ENCODE measurements at places on chromosomes 3 and 15.

- DNase-seq, result no peak
Measured at GRCh38 chr3:39718674-39719595, 90.5 kb upstream of the MYRIP start.

- DNase-seq, result no peak
Measured at GRCh38 chr3:28756056-28756455, 407.4 kb upstream of the AZI2 start.

DNA sequence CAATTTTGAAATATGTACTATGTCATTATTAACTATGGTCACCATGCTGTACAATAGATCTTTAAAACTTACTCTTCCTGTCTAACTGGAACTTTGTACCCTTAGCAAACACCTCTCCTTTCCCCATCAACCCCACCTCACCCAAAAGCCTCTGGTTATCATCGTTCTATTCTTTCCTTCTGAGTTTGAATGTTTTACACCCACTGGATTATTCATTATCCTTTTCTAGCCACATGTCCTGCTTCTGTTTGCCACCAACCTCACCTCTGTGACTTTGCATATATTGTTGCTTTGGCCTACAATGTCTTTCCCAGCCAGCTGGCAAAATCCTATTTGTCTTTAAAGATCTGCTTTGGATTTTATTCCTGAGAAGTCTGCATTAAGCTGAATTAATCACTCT, 102.6 kb upstream of the TSPAN3 start:
- no peak for DNase-seq

- DNase-seq, result no peak
Measured at GRCh38 chr3:20904671-20905070, 718.7 kb upstream of the SGO1 start.

GRCh38 chr3:100496711-100497261, 4.4 kb downstream of the TMEM45A start:
- DNase-seq, result no peak

GRCh38 chr15:101481381-101481705, 8.2 kb downstream of the PCSK6 start:
- DNase-seq, result no peak

Measured in left forelimb (tissue), 1 donor.